ENCODE measurements at places on chromosomes 5 and 9. TPM values are rescaled to one million over a fixed set of nuclear protein-coding genes. Genes with fewer than 3 reads are reported as not detected.

- no peak for DNase-seq
- no peak overlapping the region for H3K4me3 ChIP-seq
- H3K36me3 ChIP-seq, result no peaks in the 10 kb centered on the region
- no peaks in the 10 kb centered on the region for H3K27me3 ChIP-seq
- H3K27ac ChIP-seq, result no peak overlapping the region
Observed at GRCh38 chr9:88544245-88544644, 9.3 kb downstream of the NXNL2 start.

- no peaks in the 10 kb centered on the region for H3K36me3 ChIP-seq
- DNase-seq, result no peak
- peaks cover 27% of the 10 kb centered on the region for H3K27me3 ChIP-seq
- no peaks in the 10 kb centered on the region for H3K4me1 ChIP-seq
- H3K27ac ChIP-seq, result no peak overlapping the region
Observed at GRCh38 chr5:149847611-149848010, 97.0 kb downstream of the PDE6A start.

DNA sequence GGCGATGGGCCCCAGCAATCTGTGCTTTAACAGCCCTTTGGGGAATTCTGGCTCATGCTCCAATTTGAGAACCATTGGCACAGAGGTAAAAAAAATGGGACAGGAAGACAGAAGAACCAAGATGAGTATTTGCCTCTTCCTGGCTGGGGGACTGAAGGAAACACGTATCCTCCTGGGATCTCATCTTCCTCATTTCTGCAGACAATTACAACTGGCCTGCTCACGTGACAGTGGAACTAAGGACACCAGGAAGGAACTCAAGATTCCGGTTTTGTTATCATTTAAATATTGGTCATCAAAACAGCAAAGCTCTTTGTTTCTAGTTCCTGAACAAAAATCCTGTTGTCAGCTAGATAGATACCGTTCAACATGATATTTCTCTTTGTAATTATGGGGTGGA lies 216.0 kb upstream of the DAP start:
- H3K27me3 ChIP-seq, result peaks cover 11% of the 10 kb centered on the region
- no peak for DNase-seq
- H3K4me3 ChIP-seq, result no peak overlapping the region
- H3K27ac ChIP-seq, result no peak overlapping the region
- no peaks in the 10 kb centered on the region for H3K4me1 ChIP-seq

DNA sequence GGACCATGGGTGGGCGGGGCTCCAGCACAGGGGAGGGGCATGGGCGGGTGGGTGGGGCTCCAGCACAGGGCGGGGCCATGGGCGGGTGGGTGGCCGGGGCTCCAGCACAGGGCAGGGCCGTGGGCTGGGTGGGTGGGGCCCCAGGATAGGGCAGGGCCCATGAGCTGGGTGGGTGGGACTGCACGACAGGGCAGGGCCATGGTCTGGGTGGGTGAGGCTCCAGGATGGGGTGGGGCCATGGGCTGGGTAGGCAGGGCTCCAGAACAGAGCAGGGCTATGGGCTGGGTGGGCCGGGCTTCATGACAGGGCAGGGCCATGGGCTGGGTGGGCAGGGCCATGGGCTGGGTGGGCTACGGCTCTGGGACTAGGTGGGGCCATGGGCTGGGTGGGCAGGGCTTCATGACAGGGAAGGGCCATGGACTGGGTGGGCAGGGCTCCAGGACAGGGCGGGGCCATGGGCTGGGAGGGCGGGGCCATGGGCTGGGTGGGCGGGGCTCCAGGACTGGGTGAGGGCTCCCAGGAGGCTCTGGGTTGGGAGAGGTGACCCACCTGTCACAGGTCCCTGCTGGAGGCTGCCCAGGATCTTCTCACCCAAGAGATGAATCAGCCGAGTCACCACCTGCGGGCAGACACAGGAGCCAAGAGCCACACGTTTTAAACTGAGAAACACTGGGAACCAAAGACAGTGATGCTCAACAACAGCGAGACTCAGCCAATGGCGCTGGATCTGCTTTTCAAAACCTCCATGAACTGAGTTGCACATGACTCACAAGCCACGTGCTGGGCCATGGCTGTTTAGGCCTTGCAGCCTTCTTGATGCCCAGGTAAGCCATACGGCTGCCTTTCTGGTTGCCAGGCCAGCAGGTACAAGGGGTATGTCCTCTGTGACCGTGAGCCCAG lies 33.6 kb upstream of the NSMF start:
- no peak for DNase-seq
- H3K4me3 ChIP-seq, result no peak overlapping the region
- H3K27me3 ChIP-seq, result peaks cover 20% of the 10 kb centered on the region
- H3K27ac ChIP-seq, result no peak overlapping the region

DNA sequence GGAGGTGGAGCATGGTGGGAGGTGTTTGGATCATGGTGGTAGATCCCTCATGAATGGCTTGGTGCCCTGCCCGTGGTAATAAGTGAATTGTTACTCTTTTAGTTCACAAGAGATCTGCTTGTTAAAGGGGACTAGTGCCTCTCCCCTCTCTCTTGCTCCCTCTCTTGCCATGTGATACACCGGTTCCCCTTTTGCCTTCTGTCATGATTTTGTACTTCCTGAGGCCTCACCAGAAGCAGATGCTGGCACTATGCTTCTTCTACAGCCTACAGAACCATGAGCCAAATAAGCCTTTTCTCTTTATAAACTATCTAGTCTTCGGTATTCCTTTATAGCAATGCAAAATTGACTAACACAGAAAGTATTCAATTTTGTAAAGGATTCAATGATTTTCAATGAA lies 817.1 kb downstream of the TLR4 start:
- no peaks in the 10 kb centered on the region for H3K4me1 ChIP-seq
- no peaks in the 10 kb centered on the region for H3K36me3 ChIP-seq
- DNase-seq, result no peak

DNA sequence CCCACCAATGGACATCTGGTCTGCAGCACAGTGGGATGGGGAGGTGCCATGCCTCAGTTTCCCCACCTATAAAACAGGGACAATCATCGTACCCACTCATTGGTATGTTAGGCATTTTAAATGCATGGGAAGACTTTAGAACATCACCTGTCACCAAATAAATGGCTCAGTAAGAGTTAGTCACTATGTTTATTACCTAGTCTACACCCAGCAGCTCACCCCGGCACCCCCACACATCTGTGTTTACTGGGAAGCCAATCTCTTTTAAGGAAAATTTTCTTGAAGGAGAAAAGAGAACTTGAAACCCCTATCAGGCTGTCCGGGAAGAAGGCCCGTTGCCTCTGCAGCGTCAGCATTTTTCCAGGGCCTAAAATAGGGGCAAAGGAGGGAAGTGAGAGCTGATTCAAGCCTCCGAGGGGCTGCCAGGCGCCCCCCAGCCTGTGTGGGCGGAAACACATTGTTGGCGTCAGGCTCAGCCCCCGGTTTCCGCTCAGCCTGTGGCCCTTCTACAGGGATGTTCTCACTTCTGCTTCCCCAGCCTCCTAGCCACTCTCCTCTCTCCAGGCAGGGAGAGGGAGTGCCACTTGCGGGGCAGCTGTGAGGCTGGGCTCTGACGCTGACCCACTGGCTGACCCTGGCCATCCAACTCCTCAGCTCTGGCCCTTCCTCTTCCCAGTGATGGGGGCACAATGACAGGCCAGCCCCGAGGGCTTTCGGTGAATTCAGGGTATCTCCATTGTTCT lies 4.6 kb downstream of the CSF1R start:
- H3K27ac ChIP-seq, result no peak overlapping the region
- no peak overlapping the region for H3K4me3 ChIP-seq
- H3K4me1 ChIP-seq, result peaks cover 4% of the 10 kb centered on the region
- peaks cover 27% of the 10 kb centered on the region for H3K27me3 ChIP-seq
- H3K36me3 ChIP-seq, result no peaks in the 10 kb centered on the region
- DNase-seq, result peak; percentile 26

- H3K4me1 ChIP-seq, result no peaks in the 10 kb centered on the region
- DNase-seq, result no peak
- H3K27ac ChIP-seq, result no peak overlapping the region
Observed at GRCh38 chr5:124056991-124057723, 545.2 kb downstream of the CSNK1G3 start.

DNA sequence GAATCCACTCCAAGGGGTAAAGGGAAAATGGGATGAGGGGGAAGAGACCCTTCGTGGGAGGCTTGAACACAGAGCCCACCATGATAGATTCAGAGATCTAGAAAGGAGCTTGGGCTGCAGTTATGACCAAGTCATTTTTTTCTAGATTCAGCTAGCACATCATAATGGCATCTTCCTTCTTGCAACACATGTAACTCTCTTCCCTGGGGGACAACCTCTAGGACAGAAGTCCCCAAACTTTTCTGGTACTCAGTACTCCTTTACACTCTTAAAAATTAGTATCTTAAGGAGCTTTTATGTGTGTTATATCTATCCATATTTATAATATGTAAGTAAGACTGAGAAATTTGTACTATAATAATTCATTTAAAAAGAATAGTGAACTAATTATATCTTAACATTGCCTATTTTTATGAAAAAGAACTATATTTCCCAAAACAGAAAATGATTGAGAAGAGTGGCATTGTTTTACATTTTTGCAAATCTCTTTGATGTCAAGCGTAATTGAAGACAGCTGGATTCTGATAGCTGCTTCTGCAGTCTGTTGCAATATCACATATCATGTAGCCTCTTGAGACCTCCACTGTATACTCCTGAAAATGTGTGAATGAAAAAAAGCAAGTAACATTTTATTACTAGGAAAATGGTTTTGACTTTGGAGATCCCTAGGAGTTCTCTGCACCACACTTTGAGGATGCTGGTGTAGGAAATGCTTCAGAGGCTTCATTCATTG lies 875 bp downstream of the ACO1 start:
- H3K4me1 ChIP-seq, result peaks cover 19% of the 10 kb centered on the region
- H3K4me3 ChIP-seq, result peak overlapping the region; percentile 99
- peaks cover 31% of the 10 kb centered on the region for H3K36me3 ChIP-seq
- H3K27me3 ChIP-seq, result no peaks in the 10 kb centered on the region
- peak; percentile 41 for DNase-seq

GRCh38 chr9:2127486-2127885 lies 112.3 kb downstream of the SMARCA2 start:
- H3K4me3 ChIP-seq, result no peak overlapping the region
- H3K27me3 ChIP-seq, result no peaks in the 10 kb centered on the region
- DNase-seq, result peak; percentile 51
- H3K4me1 ChIP-seq, result peaks cover 10% of the 10 kb centered on the region

- H3K36me3 ChIP-seq, result no peaks in the 10 kb centered on the region
- peak overlapping the region; percentile 22 for H3K27ac ChIP-seq
- peak; percentile 86 for DNase-seq
- H3K27me3 ChIP-seq, result no peaks in the 10 kb centered on the region
- H3K4me1 ChIP-seq, result peaks cover 22% of the 10 kb centered on the region
Observed at GRCh38 chr5:151092762-151093161, 11.9 kb upstream of the TNIP1 start.

Gene PCDHGB7
- total RNA-seq, result 5.8 TPM

Gene RNF180
- total RNA-seq, result 0.36 TPM
